ENCODE measurements at places on chromosomes 4 and X. TPM values are rescaled to one million over a fixed set of nuclear protein-coding genes. Genes with fewer than 3 reads are reported as not detected.

The XKRX gene
- 0.33 TPM for total RNA-seq

The CYSLTR1 gene
- total RNA-seq = 4.5 TPM

The DNAAF6 gene
- total RNA-seq = not detected

DNA sequence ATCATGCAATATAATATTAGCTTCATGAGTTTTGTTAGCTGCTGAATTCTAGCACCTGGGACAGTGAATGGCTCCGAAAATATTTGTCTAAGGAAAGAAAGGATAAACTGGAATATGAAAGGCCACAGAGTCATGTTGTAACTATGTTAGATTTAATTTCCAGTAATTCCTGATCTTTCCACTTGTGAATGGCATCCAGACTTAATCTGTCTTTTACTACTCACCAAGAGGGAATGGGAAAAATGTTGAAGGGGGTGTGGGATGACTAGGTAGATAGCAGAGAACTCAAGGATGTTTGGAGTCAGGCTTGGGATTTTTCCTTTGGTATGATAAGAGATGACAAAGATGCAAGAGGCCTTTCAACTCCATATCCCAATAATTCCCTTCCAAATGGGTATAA, 9.4 kb downstream of the ADH6 start:
- no peaks in the 10 kb centered on the region for H3K4me1 ChIP-seq
- no peaks in the 10 kb centered on the region for H3K36me3 ChIP-seq
- no peak for DNase-seq
- H3K4me3 ChIP-seq = no peak overlapping the region

DNA sequence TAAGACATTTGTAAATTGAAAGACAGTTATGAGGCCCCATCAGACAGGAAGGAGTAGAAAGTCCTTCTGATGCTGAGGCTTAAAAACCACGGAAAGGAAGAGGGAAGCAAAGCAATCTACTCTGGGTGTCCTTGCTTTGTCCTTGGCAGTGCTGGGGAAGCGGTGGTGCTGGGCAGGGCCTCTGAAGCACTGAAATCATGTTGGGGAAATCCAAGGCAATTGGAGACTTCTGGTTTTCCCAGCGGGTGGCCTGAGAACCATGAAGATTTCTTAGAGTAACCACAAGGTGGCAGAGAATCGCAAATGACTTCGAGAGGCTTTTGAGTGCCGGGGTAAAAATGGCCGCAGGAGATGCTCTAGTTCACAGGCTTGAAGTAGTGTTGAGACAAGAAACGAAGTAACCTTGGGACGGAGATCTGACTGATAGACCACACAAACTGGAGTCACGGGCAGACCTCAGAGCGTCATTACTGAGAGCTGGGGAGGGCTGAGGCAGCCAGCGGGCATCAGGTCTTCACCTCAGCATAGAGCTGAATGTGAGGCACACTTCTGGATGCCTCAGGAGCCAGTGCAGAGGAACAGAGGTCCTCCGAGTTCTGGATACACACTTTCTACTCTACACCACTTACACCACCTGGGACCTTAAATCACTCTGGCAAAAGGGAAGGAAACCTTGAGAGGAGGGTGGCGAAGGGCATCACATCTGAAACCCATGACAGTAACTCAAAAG, 130.7 kb upstream of the GPRIN3 start:
- H3K4me1 ChIP-seq = no peaks in the 10 kb centered on the region
- no peak overlapping the region for H3K27ac ChIP-seq
- H3K27me3 ChIP-seq = no peaks in the 10 kb centered on the region
- H3K36me3 ChIP-seq = no peaks in the 10 kb centered on the region
- no peak for DNase-seq
- no peak overlapping the region for H3K4me3 ChIP-seq

- no peaks in the 10 kb centered on the region for H3K4me1 ChIP-seq
- H3K36me3 ChIP-seq = no peaks in the 10 kb centered on the region
- no peak overlapping the region for H3K4me3 ChIP-seq
Measured at GRCh38 chr4:96675896-96676295, 836.0 kb downstream of the PDHA2 start.

DNA sequence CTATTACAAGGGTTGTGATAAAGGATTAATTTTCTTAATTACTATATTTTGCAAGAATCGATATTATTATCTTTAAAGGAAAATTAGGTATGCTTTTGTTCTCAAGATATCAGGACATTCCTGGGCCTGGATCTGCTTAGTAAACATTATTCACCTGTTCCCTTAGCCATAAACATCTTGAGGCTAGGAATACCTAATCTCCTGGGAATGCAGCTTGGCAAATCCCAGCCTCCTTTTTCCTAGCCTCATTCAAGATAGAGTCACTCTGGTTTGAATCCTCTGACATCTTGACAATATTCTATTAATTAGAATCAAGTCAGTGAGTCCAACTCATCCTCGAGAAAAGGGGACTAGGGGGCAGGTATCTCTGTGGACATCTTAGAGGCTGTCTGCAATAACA, 327.1 kb downstream of the STIM2 start:
- H3K4me1 ChIP-seq = no peaks in the 10 kb centered on the region
- DNase-seq = no peak
- no peaks in the 10 kb centered on the region for H3K27me3 ChIP-seq
- H3K27ac ChIP-seq = no peak overlapping the region
- H3K36me3 ChIP-seq = no peaks in the 10 kb centered on the region

DNA sequence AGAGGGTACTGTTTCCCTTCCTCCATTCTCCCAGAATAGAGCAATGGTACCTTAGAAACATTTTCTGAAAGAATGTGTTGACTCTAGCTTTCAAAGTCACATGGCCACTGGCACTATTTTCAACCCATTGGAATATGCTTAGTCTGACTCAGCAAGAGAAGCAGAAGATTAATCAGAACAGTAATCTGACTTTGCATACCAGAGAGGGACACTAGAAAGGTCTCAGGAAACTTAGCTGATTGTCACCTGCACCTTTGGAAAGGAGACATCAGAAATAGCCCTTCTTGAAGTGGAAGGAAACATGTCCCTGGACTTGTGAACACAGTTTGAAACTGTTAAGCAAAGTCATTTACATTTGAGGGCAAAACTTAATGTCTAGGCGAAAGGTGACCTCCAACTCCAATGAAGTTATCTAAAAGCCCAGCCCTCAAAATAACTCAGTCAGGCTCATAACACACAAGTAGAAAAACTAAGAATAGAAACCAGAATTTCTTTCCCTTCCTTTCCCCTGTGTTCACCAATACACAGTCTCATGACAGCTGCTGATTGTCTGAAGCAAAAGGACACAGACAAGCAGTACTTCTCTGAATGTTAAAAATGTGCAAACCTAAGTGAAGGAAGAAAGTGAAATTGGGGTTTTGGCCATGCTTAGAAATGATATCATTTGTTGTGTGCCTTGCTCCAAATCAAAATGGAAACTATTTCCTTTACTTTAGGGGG, 270.8 kb downstream of the GRIA3 start:
- no peaks in the 10 kb centered on the region for H3K27me3 ChIP-seq
- no peak for DNase-seq
- no peaks in the 10 kb centered on the region for H3K4me1 ChIP-seq
- H3K36me3 ChIP-seq = no peaks in the 10 kb centered on the region
